ENCODE measurements at places on chromosomes 11 and 22.

- DNase-seq: no peak
Measured at GRCh38 chr22:30315962-30316576, 10.7 kb downstream of the TBC1D10A start.

- no peak for DNase-seq
Measured at GRCh38 chr11:103730131-103730940, 306.1 kb upstream of the DDI1 start.

DNA sequence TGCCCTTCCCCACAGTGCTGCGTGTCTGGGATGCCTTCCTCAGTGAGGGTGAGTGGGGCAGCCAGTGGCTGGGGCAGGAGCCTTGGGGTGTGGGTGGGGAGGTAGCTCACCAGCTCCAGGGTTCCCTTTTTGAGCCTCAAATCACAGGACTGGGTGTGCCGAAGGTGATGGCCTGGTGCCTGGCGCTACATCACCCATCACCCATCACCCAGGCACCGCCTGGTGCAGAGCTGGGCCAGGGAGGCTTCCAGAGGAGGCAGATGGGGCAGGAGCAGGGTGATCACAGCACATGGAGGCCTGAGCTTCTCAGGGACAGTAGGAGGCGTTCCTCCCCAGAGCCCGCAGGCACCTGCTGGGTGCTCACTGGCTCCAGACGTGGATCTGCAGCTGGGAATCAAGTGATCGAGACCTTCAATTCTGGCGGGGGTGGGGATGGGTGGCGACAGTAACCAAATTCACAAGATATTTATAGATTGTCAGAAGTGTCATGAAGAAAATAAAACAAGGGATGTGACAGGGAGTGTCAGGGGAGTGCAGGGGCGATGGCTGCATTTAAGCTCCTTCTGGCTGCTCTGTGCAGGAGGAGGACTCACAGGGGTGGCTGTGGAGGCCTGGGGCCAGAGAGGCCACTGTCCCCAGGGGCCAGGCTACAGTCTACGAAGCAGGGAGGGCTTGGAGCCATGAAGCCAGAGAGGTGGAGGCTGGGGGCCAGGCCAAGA lies 3.2 kb downstream of the TBC1D10C start:
- no peak for DNase-seq

- DNase-seq: no peak
Measured at GRCh38 chr11:112844517-112844916, 116.7 kb upstream of the NCAM1 start.

GRCh38 chr11:72338266-72338665 lies 94.3 kb upstream of the PHOX2A start:
- no peak for DNase-seq

- no peak for DNase-seq
Measured at GRCh38 chr22:40325315-40325714, 21.0 kb upstream of the ADSL start.
